ENCODE measurements at places on chromosomes 6 and 20. TPM values are rescaled to one million over a fixed set of nuclear protein-coding genes. Genes with fewer than 3 reads are reported as not detected.

SLC32A1 gene
- total RNA-seq, result not detected

PTK7 gene
- total RNA-seq, result 97.1 TPM

BPIFA1 gene
- not detected for total RNA-seq

GJA10 gene
- total RNA-seq, result not detected

GMPR gene
- 17.6 TPM for total RNA-seq

KIF3B gene
- 29.0 TPM for total RNA-seq

ASIP gene
- total RNA-seq, result not detected

CDH4 gene
- total RNA-seq, result 0.23 TPM

C6orf132 gene
- total RNA-seq, result 11.5 TPM

PAX1 gene
- not detected for total RNA-seq

LAMA4 gene
- 134 TPM for total RNA-seq

GSTA4 gene
- 72.4 TPM for total RNA-seq

LTB gene
- total RNA-seq, result 6.2 TPM

MOCS1 gene
- total RNA-seq, result 29.3 TPM

LRRC1 gene
- 22.3 TPM for total RNA-seq

HLA-DRB5 gene
- total RNA-seq, result 197 TPM

DNA sequence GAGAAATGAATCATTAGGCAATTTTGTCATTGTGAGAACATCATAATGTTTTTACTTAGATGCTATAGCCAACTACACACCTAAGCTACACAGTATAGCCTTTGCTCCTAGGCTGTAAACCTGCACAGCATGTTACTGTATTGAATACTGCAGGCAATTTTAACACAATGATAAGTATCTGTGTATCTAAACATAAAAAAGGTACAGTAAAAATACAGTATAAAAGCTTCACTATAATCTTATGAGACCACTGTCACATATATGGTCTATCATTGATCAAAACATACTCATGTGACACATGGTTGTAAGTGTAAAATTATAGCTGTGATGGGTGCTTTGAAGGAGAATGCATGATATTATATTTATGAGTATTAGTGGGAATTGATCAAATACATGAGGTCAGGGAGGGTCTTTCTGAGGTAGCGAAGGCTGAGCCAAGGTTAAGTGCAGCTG lies 29.2 kb upstream of the CCN2 start:
- no peak for DNase-seq
- H3K27ac ChIP-seq, result no peak overlapping the region
- no peaks in the 10 kb centered on the region for H3K27me3 ChIP-seq
- no peak overlapping the region for H3K4me3 ChIP-seq

DNA sequence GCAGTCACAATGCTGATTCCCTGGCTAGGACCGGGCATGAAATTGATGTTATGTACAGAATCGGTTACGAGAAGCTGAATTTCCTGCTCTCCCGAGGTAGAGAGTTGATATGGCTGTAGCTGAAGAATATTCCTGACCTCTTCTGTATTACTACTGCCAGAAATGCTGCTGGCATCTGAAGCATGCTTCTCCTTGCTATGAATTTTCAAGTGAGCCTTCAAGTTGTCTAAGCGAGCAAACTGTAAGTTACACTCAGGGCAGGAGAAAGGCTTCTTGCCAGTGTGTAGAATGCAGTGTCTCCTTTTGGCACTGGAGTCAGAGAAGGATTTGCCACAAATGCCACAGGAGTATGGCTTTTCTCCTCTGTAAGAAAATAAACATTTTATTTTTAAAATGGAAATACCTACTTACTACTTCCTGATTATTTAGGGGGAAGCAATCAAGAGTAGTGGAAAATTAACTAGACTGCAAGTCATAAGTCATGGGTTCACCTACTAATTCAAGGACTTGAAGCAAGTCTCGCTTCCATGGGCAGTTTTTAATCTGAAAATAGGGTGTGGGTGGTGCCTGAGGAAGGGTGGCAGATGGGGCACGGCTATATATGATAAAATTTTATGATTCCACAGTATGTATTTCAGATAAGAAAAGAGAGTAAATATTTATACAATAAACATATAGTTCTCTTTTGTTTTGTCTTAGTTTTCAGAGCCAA lies 10.8 kb upstream of the MICAL1 start:
- peaks cover 95% of the 10 kb centered on the region for H3K36me3 ChIP-seq
- H3K27me3 ChIP-seq, result no peaks in the 10 kb centered on the region
- H3K27ac ChIP-seq, result no peak overlapping the region
- no peak for DNase-seq

DNA sequence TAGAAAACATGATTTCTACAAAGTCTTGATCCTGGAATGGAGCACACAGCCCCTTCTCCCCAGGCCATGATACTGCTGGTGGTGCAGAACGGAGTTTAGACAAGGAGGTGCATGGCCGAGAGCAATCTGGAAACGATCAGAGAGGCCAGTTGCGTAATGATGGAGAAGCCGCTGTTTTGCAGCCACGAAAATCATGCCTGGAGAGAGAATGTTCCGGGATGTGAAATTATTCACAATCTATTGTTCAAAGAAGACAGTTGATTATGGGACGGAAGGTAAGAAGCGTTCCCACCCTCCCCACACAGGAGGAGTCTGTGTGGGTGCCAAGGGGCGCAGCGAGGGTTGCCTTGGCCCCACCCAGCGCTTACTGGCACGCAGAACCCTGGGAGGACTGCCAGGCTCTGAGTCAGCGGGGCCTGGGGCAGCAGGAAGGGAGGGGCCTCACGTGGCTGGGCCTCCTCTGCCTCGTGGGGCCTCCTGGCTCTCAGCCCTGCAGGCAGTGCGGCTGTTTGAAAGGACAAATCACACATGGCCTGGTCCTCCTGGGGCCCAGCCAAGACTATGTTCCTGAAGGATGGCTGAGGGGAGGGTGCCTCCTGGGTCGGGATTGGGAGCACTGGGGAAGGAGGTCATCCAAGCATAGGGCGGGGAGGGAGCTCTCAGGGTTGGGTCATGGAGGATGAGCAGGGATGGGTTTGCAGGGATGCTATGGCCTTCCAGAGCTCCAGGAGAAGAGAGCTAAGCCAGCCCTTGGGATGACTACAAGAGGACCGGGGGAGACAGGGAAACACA lies 8.7 kb upstream of the AP5S1 start:
- peaks cover 53% of the 10 kb centered on the region for H3K4me1 ChIP-seq
- DNase-seq, result peak; percentile 99
- H3K27ac ChIP-seq, result peak overlapping the region; percentile 96
- H3K36me3 ChIP-seq, result no peaks in the 10 kb centered on the region
- peak overlapping the region; percentile 56 for H3K4me3 ChIP-seq

DNA sequence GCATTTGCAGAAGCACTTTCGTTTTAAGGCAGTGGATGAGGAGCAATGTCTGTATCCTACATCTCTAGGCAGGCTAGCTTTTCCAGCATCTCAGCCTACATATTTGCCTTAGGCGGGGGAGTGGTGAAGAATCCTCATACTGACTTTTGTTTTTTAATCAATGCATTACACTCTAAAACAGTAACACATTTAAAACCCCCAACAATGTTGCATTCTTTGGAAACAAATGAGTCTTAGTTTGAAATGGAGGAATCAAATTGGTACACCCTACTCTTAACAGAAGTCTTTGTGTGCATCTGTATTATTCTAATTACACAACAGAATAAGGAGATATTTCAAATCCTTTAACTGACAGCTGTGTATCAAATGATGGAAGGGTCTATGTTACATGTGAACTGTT lies 9.0 kb downstream of the NKAIN2 start:
- H3K4me3 ChIP-seq, result no peak overlapping the region
- no peak overlapping the region for H3K27ac ChIP-seq
- no peaks in the 10 kb centered on the region for H3K4me1 ChIP-seq
- peaks cover 16% of the 10 kb centered on the region for H3K27me3 ChIP-seq

DNA sequence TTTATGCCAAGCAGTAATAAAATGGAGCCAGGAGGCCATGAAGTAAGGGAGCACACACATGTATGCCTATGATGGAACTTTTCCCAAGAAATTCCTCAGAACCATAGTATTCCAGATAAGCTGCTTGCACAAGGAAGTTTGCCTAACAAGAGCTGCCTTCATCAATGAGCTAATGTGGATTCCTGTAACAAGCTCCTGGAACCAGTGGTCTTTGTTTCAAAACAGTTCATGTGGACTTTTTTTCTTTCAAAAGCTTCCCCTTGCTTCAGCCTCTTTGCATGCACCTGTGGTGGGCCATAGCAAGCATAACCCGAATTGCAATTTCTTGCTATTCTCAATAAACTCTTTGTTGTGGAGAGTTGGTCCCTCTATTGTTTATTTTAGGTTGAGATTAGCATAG lies 359.6 kb downstream of the UTRN start:
- no peak for DNase-seq
- no peaks in the 10 kb centered on the region for H3K27me3 ChIP-seq
- H3K36me3 ChIP-seq, result no peaks in the 10 kb centered on the region
- no peak overlapping the region for H3K4me3 ChIP-seq
- no peaks in the 10 kb centered on the region for H3K4me1 ChIP-seq

DNA sequence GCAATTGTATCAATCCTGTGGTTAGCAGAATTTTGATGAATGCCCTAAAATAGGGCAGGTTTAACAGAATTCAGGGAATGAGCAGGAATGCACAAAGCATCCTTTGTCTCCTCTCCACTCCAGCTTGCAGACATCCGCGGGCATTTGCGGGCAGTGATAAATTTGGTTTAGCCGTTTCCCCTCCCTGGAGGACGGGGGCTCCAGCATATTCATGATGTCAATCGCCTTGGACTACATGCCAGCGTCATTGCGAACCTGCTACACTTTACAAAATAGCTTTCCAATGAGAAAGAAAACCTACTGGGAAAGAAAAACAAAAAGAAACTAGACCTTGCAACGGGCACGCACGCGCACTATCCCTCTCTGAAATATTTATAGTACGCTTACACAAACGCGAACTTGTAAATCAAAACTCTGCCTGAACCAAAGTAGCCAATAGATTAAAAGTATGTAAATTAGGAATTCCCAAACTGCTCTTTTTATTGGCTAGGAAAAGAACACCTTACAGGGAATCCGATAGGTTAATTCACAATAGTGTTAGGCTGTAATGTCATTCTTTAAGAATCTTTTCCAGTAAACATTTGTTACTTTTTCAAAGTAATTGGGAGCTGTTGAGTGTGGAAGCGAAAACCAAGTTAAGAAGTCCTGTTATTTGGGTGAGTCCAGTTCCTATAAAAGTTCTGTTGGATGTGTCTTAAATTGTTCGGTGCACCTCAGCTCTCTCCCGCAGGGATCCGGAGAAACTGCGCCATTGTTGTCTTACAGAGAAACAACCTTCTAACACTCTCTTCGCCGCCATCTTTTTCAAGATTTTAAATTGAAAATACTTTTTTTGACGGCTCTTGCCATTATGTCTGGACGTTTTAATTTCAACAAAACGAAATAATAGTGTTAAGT lies 136.7 kb downstream of the HFE start:
- H3K4me3 ChIP-seq, result peak overlapping the region; percentile 47
- H3K36me3 ChIP-seq, result no peaks in the 10 kb centered on the region
- DNase-seq, result no peak
- H3K27me3 ChIP-seq, result peaks cover 73% of the 10 kb centered on the region
- H3K4me1 ChIP-seq, result no peaks in the 10 kb centered on the region

DNA sequence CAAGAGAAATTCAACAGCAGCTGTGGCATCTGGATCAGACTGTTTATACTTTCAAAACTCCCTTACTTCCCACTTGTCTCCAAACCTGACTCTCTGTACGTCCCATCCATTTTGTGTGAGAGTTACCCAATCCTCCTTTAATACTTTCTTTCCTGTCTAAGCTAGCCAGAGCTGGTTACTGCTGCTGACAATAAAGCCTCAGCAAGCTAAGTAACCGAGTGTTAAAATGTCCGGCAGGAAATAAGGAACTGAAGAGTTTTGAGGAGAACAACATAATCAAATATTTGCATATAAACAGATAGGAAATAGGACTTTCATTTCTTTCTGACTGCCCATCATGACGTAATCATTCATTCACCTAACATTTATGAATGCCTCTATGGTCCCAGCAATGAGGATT lies 11.6 kb downstream of the TMEM30A start:
- DNase-seq, result no peak
- H3K4me1 ChIP-seq, result peaks cover 52% of the 10 kb centered on the region
- peaks cover 5% of the 10 kb centered on the region for H3K36me3 ChIP-seq
- no peaks in the 10 kb centered on the region for H3K27me3 ChIP-seq

- H3K4me1 ChIP-seq, result no peaks in the 10 kb centered on the region
- no peak overlapping the region for H3K27ac ChIP-seq
- DNase-seq, result no peak
- H3K27me3 ChIP-seq, result no peaks in the 10 kb centered on the region
- no peak overlapping the region for H3K4me3 ChIP-seq
Observed at GRCh38 chr6:131116755-131117360, 18.4 kb upstream of the AKAP7 start.

GRCh38 chr6:157800420-157801237 lies 22.4 kb upstream of the SNX9 start:
- H3K27ac ChIP-seq, result no peak overlapping the region
- H3K36me3 ChIP-seq, result no peaks in the 10 kb centered on the region
- H3K4me1 ChIP-seq, result no peaks in the 10 kb centered on the region
- no peak overlapping the region for H3K4me3 ChIP-seq

GRCh38 chr6:144159742-144160141 lies 9.4 kb downstream of the STX11 start:
- H3K36me3 ChIP-seq, result no peaks in the 10 kb centered on the region
- H3K4me1 ChIP-seq, result peaks cover 55% of the 10 kb centered on the region
- H3K27me3 ChIP-seq, result no peaks in the 10 kb centered on the region
- no peak overlapping the region for H3K4me3 ChIP-seq
- DNase-seq, result no peak

DNA sequence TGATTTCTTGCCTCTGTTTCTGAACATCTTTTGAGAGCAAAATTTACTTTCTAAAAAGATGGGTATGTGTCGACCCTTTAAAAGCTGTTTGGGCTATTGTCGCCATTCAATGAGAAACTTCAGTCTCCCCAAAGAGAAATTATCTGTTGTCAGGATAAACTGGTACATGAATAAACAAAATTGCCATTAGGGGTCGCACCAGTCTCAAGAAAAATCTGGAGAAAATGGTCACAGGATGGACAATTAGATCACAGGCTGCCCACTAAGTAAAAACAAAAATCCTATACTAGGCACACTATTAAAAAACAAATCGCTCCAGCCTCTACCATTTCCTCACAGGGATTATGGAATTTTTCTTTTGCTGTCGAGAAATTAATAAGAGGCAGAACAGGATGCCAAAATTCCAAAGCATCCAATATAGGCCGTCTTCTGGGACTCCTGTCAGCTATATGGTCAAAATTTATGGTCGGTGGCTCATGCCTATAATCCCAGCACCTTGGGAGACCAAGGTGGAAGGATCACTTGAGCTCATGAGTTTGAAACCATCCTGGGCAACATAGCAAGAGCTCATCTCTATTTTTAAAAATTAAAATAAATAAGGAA lies 5.5 kb upstream of the HLA-E start:
- peaks cover 32% of the 10 kb centered on the region for H3K27me3 ChIP-seq
- no peak overlapping the region for H3K27ac ChIP-seq
- H3K4me1 ChIP-seq, result peaks cover 7% of the 10 kb centered on the region
- H3K36me3 ChIP-seq, result no peaks in the 10 kb centered on the region

- no peaks in the 10 kb centered on the region for H3K36me3 ChIP-seq
- H3K27me3 ChIP-seq, result no peaks in the 10 kb centered on the region
- peak overlapping the region; percentile 77 for H3K4me3 ChIP-seq
- peak overlapping the region; percentile 92 for H3K27ac ChIP-seq
Observed at GRCh38 chr6:128519931-128520435, 416 bp downstream of the PTPRK start.
